ENCODE measurements at places on chromosomes 4 and X.

DNA sequence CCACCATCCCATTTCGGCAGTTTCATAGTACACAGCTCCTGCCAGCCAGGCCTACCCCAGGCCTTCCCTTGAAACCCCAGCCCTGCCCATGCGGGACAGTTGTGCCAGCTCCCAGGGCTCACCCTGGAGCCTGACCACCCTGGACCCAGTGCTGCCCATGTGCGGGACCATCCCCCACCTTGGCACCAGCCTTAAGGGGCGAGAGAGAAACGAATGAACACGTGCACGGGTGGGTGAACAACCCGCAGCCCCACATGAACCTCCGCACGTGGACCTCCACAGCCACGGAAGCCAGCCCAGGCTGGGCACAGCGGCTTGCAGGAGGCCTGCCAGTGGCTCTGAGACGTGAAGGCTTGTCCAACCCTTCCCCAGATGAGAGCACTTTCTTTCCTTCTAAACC lies 76.0 kb upstream of the MXD4 start:
- no peak for DNase-seq

GRCh38 chr4:54879576-54879975 lies 221.8 kb downstream of the KIT start:
- no peak for DNase-seq

GRCh38 chrX:9420275-9421265 lies 44.3 kb upstream of the TBL1X start:
- DNase-seq = no peak

GRCh38 chr4:23717528-23718248 lies 172.2 kb downstream of the PPARGC1A start:
- peak; percentile 11 for DNase-seq

- no peak for DNase-seq
Measured at GRCh38 chrX:38820751-38821150, 19.5 kb downstream of the MID1IP1 start.

DNA sequence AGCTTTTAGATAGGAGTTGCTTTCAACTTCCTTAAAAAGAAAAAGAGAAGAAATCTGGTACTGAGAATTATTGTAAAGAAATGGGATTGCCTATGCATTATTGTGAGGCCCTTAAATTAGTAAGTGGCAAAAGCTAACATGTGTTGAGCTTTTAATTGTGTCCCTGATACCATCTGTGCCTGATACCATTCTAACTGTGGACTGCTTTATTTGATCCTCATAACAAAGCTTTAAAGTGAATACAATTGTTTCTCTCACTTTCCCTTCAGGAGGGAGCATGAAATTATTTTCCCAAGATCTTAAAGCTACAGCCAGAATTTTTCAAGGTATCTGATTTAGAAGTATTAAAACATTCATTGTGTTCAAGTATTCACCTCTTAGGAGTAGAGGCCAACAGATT lies 9.9 kb downstream of the KCTD8 start:
- DNase-seq = no peak

DNA sequence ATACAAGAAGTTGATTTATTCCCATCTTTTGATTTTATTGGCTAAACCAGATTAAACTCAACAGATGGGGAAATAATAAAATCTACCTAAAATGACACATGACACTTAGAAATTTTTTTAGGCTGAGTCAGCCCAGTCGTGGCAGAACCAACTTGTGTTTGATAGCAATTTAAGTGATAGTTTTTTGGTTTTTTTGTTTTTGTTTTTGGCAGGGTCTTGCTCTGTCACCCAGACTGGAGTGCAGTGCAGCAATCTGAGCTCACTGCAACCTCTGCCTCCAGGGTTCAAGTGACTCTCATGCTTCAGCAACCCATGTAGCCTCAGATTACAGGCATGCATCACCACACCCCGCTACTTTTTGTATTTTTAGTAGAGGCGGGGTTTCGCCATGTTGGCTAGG lies 370.3 kb upstream of the NOCT start:
- no peak for DNase-seq

GRCh38 chr4:189510601-189511000 lies 430.1 kb upstream of the FRG1 start:
- DNase-seq = no peak

DNA sequence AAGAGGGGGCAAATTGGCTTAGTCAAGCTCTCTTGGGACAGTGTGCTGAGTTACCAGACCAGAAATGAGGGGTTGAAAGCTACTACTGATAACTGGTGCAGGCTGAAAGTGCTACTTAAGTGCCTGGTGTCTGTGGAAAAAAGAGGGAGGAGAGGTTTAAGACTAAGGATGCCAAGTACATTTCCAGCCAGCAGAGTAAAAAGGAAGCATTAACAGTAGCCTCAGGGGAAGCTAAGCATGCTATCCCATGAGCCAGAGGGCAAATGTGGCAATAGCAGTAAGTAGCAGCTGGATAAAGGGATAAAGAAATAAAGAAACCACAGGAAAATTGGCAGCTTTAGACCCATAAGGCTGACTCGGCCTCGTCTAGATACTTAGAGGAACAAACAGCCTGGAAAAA lies 196.3 kb upstream of the MAB21L2 start:
- peak; percentile 35 for DNase-seq

DNA sequence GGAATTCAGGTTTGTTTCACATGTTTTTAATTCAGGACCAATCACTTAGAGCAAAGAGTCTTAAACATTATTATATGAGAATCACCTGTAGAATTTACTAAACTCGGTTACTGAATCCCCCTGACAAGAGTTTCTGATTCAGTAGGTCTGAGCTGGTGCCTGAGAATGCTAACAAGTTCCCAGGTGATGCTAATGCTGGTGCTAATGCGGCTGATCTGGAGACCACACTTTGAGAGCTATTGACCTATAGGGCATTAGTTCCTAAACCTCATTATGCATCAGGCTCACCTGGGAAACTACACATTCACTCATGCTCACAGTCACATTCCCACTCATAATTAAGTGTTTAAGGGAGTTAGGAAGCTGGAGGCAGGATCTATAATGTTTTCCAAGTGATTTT lies 36.1 kb upstream of the NUDT6 start:
- no peak for DNase-seq

- DNase-seq = no peak
Measured at GRCh38 chr4:138406876-138407275, 164.7 kb upstream of the SLC7A11 start.

DNA sequence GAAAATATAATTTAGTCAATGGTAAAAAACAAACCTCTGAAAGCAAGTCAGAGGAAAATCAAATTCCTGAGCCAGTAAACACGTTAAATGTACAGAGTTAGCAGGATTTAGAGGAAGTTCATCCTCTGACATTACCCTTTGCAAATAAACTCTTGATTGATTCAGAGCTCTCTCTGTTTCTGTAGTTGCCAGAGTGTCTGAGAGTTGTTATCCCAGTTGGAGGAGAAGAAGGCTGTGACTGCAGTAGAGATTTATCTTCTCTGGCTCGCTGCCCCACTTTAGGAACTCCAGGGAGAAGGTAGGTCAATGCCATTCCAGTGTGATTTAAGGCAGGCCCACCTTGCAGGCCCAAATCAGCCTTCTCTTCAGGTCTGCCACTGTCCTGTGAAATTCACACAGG lies 6.2 kb upstream of the AMOT start:
- DNase-seq = no peak
